ENCODE measurements at places on chromosomes 16 and 17.

- DNase-seq = no peak
These were observed 27.9 kb downstream of the SREBF1 start for GRCh38 chr17:17808706-17809432.

DNA sequence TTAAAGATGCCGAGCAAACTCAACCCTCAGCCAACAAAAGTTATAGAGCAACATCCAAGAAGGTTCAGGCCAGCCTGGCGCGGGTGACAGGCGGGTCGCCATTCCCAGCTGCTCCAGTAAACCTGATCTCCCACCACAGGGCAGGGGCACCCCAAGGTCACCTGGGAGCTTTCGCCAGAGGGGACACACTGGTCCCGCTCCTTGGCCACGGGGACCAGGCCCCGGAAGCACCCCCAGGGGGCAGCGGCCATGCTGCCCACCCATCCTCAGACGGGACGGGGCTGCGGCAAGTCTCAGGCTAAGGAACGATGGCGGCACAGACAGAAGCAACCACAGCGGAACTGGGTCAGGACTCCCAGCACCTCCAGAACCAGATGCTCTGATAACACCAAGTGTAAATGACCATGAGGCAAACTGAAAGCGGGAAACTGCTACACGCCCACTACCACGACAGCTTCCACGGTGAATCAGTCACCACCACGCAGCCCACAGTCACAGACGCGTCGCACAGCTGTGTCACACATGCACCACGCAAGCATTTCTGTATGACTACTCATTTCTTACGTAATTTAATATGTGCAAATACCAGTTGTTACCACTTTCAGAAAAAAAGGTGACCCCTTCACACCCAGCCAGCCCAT is 14.1 kb upstream of the CCDC154 start:
- no peak for DNase-seq

DNA sequence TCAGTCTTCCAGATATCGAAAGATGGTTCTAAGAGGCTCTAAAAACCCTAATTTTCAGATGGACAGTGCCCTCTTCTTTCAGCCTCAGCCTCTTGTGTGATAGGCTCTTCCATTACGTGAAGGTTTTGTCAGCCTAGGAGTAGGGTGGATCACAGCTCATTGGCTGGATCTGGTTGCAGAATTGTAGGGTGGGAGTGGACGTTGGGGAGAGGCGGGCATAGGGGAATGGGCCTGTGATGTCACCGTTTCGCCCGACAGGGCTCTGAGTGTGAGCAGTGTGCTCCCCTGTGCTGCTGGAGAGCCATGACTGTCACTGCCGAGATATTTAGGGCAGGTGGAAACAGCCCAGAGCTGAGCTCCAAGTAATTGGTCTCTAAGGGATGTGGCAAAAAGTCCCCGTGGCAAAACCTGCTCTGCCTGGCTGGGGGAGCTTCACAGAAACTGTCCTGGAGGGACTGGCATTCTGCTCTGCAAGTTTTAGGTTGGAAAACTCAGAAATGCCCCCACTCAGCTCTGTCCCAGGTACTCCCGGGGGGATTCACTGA is 6.2 kb upstream of the WFIKKN1 start:
- no peak for DNase-seq

GRCh38 chr17:6386041-6386630 is 48.8 kb downstream of the AIPL1 start:
- no peak for DNase-seq

DNA sequence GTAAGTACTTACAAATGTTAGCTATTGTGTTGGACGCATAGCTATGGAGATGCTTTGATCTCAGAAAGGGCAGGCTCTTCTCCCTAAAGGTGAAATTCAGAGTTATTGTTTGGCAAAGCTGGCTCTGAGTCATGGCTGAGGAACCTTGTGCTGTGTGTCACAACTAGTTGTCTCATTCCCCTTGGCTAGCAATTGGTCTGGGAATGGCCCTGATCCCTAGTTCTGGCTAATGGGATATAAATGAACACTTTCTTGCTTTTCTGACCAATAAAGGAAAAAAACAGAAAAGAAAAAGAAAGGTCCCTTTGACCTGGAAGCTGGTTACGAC is 210.6 kb downstream of the MAP2K4 start:
- no peak for DNase-seq

- no peak for DNase-seq
These were observed 11.3 kb downstream of the KLHDC4 start for GRCh38 chr16:87754535-87754934.

DNA sequence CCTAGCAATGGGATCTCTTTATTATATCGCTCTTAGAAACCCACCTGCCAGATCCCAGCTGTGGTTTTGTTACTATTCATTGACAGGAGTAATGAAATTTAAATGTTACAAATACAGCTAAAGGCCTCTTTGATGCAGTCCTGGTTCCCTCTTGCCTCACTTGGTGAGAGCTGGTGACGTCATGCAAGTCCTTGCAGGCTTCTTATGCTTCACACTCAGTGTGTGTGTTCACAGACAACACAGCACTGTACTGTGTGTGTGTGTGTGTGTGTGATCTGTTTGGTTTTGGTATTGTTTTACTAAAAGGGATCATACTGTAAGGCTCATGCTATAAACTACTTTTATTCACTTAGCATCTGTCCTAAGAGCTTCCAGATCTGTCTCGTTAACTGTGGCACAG is 75.0 kb downstream of the USP22 start:
- DNase-seq = no peak

DNA sequence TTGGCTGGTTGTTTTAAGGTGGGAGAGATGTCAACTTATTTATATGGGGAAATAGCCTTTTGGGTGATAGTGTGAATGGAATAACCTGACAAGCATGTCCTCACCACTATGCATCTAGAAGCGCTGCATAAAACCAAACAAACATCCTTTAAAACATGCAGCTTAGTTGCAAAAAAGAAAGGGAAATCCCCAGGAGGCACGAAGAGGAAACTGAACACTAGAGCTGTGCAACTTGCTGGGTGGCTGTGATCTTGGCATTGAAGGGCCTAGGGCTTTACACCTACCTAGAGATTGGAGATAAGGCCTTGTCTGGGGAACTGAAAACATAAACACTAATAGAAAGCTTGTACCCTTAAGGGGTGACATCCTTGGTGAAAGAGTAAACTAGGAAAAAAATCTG is 7.3 kb downstream of the C16orf54 start:
- DNase-seq = no peak

GRCh38 chr17:76304226-76305134 is 3.6 kb downstream of the QRICH2 start:
- no peak for DNase-seq

DNA sequence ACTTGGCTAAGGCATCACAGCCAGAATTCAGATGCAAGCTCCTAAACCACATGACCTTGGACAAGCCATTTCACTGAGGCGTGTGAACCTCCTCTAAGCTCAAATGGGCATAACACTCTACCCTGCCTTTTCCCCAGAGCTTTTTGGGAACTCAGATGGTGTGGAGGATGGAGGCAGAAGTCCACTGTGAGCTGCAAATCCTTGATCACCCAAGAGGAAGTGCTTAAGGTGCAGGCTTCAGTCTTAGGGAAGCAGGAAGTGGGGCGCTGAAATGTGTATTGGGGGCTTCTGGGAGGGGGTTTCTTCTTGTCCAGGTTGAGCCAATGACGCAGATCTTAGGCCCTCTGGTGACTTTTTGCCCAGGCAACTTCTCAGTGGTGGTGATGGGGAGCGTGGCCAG is 12.9 kb downstream of the CIITA start:
- DNase-seq = no peak

GRCh38 chr17:57518587-57519581 is 226.2 kb downstream of the CCDC182 start:
- no peak for DNase-seq

- peak; percentile 24 for DNase-seq
These were observed 47.5 kb downstream of the ADCY7 start for GRCh38 chr16:50313596-50314478.

DNA sequence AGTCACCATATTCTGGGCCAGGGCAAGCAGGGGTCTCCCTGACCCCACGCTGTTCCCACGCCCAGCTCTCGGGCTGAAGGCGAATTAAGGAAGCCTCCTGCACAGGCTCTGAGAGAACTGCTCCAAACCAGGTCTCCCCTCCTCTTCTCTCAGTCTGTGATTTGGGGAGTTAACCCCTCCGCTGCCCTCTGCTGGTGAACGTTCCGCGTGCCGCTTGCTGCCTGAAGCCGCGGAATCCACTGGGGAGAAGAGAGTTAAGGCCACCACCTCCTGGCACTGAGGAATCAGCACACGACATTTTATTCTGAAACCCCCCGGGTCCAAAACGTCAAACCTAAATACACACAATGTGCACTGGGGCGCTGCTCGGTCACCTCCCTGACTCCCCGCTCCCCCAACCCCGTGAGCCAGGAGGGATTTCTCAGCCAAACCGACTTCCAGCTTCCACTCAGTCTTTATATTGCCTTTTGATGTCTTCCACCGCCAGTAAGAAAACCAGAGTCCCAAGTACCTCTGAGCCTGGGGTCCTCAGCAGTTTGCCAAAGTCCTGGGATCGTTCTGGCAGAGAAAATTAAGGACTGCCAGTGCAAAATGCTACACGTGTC is 54.4 kb upstream of the RCVRN start:
- DNase-seq = no peak

DNA sequence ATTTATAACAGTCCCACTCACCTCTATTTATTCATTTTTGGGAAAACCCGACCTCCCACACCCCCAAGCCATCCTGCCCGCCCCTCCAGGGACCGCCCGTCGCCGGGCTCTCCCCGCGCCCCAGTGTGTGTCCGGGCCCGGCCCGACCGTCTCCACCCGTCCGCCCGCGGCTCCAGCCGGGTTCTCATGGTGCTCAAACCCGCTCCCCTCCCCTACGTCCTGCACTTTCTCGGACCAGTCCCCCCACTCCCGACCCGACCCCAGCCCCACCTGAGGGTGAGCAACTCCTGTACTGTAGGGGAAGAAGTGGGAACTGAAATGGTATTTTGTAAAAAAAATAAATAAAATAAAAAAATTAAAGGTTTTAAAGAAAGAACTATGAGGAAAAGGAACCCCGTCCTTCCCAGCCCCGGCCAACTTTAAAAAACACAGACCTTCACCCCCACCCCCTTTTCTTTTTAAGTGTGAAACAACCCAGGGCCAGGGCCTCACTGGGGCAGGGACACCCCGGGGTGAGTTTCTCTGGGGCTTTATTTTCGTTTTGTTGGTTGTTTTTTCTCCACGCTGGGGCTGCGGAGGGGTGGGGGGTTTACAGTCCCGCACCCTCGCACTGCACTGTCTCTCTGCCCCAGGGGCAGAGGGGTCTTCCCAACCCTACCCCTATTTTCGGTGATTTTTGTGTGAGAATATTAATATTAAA is 638 bp upstream of the TMEM88 start:
- DNase-seq = no peak

DNA sequence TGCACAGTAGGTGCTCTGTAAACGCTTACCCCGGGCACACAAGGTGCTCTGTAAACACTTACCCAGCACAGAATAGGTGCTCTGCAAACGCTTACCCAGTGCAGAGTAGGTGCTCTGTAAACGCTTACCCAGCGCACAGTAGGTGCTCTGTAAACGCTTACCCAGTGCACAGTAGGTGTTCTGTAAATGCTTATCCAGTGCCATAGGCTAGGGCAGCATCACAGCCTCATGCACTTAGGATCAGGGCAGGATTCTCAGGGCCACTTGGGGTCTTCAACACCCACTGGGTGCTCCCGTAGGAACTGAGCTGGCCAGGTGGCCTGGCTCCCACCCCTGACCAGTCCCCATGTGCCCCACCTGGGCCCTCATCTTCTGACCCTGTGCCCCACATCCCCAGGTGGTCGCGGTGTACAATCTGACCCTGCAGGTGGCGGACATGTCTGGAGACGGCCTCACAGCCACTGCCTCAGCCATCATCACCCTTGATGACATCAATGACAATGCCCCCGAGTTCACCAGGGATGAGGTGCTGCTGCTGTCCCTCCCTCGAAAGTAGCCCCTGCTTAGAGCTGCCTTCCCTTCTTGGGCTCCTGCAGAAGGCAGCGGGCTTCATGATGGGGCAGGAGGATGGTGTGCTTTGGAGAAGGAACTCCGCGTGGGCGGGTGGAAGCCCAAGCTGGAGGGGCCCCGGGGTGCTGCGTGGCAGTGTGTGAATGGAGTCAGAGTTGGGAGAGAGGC is 13.1 kb downstream of the SLC22A31 start:
- no peak for DNase-seq

- peak; percentile 36 for DNase-seq
These were observed 6.1 kb downstream of the DNAI2 start for GRCh38 chr17:74280093-74280513.

GRCh38 chr17:54971147-54971546 is 2.6 kb downstream of the STXBP4 start:
- DNase-seq = no peak

- no peak for DNase-seq
These were observed 22.9 kb upstream of the PSMC5 start for GRCh38 chr17:63804328-63804727.

GRCh38 chr17:62576382-62576781 is 51.1 kb upstream of the MRC2 start:
- DNase-seq = no peak

GRCh38 chr16:87740909-87741424 is 24.8 kb downstream of the KLHDC4 start:
- DNase-seq = no peak

GRCh38 chr16:57623251-57624043 is 5.0 kb upstream of the ADGRG1 start:
- DNase-seq = no peak

DNA sequence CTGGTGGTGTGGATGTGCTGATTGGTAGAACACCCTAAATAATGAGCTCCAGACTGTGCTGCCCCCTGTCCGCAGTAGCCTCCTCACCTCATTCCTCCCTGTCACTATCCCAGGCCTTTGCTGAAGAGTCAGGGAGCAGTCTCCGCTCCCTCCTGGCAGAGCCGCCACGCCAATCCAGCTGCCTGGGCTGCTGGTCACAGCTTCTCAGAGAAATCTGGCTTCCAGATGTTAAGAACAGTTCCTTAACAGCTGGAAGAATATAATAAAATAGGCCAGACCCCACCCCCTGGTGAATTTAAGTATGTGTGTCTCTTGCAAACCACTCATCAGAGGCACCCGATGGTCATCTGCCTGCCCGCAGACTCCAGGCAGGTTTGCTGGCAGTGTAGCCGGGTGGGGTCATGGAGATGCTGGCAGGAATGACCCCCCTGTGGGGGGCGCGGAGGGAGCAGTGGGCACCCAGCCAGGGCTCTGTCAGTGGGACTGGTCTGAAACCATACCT is 161.0 kb downstream of the CCDC182 start:
- DNase-seq = no peak

DNA sequence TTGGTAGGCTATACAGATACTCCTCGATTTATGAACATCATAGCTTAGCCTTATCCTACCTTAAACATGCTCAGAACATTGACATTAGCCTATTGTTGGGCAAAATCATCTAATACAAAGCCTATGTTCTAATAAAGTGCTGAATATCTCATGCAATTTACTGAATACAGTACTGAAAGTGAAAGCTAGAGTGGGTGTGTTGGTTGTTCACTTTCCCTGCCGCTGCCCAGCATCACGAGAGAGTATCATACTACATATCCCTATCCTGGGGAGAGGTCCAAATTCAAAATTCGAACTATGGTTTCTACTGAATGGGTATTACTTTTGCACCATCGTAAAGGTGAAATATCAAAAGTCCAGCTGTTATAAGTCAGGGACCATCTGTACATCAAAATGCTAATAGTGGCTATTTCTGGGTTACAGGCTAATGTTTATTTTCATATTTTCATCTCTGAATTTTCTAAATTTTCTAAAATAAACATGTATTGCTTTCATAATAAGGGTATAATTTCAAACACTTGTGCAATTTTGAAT is 54.5 kb downstream of the NACA2 start:
- no peak for DNase-seq

GRCh38 chr17:17275971-17276370 is 5.1 kb downstream of the COPS3 start:
- no peak for DNase-seq

GRCh38 chr16:56667581-56668571 is at the start of gene MT1G:
Gene MT1G, minus strand, starts transcription at chr16:56668065. Its CDS starts 72 bp downstream, at chr16:56667993.
- no peak for DNase-seq
